ENCODE measurements at places on chromosomes 3 and 15.

DNA sequence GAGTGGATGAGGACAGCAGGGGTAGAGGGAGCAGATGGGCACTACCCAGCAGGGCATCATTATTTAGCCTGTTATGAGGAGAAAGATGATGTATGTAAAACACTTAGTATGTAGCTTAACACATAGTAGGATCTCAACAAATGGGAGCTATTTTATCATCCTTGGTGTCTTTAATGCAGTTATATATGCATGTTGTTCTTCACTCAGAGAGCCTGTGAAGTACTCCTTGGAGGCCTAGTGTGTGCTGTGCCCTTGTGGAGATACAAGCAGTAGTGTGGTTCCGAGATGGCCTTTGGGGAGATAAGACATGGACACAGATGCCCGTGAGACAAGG is 124.2 kb downstream of the LIPC start:
- no peak for DNase-seq

DNA sequence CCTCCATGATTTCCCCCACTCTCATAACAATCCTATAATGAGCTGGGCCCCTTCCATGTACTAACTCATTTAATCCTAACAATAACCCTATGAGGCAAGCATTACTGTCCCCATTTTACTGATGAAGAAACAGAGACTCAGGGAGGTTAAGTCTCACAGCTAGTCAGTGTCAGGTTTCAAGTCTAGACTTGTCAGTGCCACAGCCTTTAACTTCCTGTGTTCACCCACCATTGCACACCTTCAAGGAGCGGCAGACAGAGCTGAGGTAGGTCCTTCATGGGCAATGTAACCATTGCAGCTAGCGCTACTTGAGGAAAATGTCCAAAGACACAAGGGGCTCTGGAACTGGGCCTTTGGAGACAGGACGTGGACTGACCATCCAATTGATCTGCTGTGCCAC is 105.8 kb upstream of the CTNNB1 start:
- DNase-seq, result no peak

DNA sequence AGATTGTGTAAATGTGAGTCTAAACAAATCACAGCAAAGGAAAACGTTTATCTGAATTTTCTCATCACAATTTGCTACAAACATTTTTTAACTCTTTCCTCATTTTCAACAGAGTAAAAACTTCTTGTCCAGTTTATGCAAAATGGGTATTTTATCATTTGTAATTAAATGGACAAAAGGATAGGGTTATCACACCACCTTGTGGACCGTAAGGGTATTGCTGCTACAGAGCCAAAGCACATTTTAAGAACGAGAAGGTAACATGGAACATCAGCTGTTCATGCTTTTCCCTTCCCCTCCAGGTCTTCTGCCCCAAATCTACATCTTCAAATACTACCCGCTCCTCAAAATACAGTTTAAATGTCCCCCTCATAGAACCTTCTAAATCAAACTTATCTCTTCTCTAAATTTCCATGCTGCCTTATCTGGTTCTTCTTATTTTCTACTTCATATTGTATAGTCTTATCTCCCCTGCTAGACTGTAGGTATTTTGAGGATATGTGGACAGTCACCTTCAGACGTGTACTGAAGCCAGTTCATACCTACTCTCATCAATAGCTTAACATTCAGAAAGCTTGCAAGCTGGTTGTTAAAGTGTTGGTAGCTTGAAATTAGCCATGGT is 12.8 kb upstream of the SETMAR start:
- no peak for DNase-seq

- DNase-seq, result no peak
Observed at GRCh38 chr3:126889276-126890201, 93.4 kb upstream of the PLXNA1 start.

DNA sequence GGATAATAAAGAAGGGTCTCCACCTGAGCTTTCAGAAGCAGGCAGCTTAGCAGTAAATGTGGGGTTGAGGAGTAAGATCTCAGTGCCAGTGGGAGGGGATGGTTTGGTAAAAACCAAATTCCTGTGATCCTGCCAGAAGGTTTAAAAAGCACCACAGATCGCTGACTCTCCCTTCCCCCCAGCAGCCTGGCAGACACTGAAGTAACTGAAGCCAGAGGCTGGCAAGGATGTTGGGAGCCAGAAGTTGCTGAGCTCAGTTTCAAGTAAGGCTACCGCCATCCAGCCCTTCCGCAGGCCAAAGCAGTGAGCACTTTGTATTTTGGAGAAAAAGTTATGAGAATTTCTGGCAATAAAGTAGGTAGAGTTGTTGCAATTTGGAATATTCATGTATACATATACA is 246.4 kb downstream of the ZNF621 start:
- DNase-seq, result no peak

DNA sequence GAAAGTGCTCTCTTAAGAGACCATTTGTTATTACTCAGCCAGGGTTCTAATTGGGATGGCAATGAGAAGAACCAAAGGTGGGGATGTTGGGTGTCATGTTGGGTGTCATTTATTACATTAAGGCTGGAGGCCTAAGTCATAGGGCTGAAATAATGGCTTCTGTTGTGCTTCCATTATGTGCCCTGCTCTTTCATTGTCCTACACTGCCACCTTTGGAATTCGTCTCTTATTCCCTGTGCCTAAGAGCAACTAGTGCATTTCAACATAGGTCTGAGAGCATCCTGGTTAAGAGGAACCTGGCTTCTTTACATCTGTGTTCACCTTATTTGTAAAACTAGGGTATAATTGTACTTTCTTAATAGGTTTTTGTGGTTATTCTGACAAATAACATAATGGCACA is 32.2 kb downstream of the RIOX2 start:
- DNase-seq, result no peak

GRCh38 chr3:9884555-9885165 is 4.6 kb upstream of the CIDEC start:
- DNase-seq, result no peak

DNA sequence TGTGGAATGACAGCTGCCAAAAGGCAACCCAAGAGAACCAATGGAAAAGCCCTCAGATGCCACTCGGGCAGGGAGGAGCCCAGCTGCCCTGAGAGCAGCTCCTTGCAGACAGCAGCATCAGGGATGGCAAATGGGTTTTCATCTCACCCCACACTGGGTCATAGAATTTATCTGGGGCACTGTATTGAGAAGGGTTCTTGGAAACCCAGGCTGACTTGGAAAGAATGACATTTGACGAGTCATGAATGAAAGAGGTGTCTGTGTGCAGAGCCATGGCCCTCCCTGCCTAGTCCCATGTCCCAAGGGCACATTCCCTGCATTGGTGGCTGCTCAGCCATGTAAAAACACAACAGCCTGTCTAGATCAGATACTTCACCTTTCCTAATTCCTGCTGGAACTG is 157.9 kb upstream of the BHLHE40 start:
- DNase-seq, result no peak

DNA sequence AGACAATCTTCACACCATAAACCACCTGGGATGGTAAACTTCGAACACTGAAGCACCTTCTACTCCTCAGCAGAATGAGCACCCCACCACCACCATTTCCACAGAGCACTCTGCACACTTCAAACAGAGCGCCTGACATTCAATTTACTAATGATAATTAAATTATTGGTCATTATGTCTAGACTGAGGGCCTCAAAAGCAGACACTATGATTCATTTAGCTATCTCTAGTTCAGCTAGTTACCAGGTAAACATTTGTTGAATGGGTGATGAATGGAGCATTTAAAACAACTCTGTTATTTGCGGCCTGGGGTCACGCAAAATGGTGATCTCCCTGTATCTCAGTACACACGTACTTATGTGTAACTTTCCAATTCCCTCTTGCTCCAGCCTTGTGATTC is 40.9 kb downstream of the ACAP2 start:
- DNase-seq, result no peak

- no peak for DNase-seq
Observed at GRCh38 chr3:169971522-169971921, 4.9 kb downstream of the SEC62 start.

DNA sequence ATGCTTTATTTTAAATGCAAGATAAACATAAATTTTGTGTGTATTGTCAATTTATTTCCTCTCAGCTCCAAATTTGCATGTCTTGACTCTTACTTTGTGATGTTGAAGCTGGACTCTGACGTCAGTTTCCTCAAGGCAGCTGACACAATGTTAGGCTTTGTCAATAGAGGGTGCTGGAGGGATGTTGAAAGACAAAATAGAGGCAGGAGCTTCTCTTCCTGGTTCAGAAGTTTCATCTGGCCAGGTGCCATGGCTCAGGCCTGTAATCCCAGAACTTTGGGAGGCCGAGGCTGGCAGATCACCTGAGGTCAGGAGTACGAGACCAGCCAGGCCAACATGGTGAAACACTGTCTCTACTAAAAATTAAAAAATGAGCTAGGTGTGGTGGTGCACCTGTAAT is 408.6 kb downstream of the GBE1 start:
- no peak for DNase-seq

DNA sequence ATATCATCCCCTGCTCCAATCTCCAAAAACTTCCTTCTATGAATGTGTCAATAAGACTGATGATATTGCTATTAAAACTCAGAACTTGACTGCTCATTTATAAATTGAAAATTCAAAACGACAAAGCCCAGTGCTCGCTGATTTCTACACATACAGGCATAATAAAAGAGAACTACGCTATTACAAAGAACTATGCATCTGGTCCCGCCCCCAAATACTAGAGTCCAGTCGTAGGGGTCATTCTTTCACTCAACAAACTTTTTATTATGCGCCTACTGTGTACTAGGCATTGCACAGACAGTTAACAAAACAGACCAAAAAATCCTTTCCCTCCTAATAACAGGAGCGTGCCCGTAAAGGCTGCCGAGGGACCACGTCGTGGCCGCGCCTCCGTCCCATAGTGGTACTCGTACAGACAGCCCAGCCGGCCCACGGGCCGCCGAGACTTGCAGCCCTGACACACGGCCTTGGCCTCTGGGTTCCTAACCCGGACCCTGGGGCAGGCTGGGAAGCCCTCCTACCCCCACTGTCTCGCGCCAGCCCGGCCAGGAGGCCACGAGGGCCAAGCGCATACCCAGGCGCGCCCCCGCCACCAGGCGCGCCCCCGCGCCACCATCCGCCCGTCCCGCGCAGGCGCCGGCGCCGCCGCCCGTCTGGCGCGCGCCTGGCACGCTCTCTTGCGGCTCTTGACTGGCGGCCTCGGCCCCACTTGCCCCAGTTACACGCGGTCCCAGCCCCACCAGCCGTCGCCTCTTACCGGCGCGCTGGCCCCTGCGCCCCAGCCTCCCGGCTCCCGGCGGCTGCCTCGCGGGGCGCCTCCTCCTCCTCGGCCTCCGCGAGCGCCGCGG is 757 bp downstream of the AVEN start:
- DNase-seq, result no peak

DNA sequence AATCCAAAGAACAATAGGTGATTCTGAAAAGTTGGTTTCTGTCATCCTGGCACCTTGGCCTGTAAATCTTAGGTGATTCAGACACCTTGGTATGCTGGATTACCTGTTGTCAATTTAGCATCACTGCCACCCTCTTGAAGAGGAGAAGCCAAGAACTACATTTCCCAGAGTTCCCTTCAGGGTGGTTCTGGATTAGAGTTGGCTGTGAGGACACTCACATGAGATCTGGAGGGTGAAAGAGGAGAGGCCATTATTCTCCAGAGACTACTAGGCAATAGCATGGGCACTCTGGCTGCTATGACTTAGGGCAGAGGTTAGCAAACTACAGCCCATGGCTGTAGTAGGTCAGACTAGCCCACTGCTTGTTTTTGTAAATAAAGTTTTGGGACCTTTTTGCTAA is 41.7 kb upstream of the CORO2B start:
- no peak for DNase-seq

DNA sequence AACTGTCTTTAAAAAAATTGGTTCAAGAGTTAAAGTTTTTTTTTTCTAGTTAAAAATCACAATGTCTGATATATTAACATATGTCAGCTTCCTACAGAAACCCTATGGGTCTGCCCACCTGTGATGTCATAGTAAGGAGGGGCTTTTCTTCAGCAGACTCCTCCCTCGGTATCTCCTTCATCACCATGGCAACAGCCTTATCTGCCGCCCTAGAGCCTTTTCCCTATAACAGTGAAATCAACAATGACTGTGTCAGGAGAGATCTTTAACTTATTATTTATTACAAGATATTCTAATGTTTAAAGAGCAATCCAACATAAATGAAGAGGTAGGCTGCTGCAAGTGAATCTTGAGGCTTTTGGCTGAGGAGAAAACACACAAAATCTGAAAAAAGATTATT is 138.7 kb downstream of the PEX5L start:
- no peak for DNase-seq

- DNase-seq, result no peak
Observed at GRCh38 chr3:118116991-118117390, 917.7 kb downstream of the IGSF11 start.

GRCh38 chr15:28868744-28869345 is 16.9 kb upstream of the APBA2 start:
- DNase-seq, result no peak

- no peak for DNase-seq
Observed at GRCh38 chr15:91186904-91187656, 87.0 kb downstream of the SV2B start.

DNA sequence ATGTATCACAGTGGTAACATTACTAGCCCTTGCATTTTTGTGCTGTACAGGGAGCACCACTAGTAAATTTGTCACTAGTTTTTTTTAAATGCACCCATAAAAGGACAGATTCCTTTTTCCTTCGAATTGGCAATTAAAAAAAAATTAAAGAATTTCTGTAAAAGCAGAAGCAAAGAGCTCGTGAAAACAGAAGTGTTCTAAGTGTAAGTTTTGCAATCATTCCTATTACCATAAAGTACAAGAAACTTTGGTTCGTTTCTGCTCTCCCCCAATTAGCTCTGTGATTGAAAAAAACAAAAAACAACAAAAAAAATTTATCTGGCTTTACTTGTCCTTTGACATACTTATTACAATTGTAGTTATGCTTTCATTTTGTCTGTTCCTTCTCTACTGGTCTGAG is 5.3 kb downstream of the SERP1 start:
- no peak for DNase-seq

DNA sequence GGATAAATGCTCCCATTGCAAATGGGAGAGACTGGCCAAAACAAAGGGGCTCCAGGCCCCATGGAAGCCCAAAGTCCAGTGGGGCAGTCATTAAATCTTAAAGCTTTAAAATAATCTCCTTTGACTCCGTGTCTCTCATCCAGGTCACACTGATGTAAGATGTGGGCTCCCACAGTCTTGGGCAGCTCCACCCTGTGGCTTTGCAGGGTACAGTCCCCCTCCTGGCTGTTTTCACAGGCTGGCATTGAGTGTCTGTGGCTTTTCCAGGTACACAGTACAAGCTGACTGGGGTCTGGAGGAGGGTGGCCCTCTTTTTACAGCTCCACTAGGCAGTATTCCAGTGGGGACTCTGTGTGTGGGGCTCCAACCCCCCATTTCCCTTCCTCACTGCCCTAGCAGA is 45.9 kb downstream of the NIPA2 start:
- DNase-seq, result no peak

- DNase-seq, result no peak
Observed at GRCh38 chr3:86554383-86554782, 436.6 kb downstream of the VGLL3 start.

- peak; percentile 49 for DNase-seq
Observed at GRCh38 chr15:68558318-68559305, 20.2 kb upstream of the CORO2B start.

- no peak for DNase-seq
Observed at GRCh38 chr3:51715231-51715976, 8.5 kb downstream of the GRM2 start.
